Fibroblast of skin of left quadriceps (primary cell): ENCODE measurements at places on chromosomes 13 and 19.

DNA sequence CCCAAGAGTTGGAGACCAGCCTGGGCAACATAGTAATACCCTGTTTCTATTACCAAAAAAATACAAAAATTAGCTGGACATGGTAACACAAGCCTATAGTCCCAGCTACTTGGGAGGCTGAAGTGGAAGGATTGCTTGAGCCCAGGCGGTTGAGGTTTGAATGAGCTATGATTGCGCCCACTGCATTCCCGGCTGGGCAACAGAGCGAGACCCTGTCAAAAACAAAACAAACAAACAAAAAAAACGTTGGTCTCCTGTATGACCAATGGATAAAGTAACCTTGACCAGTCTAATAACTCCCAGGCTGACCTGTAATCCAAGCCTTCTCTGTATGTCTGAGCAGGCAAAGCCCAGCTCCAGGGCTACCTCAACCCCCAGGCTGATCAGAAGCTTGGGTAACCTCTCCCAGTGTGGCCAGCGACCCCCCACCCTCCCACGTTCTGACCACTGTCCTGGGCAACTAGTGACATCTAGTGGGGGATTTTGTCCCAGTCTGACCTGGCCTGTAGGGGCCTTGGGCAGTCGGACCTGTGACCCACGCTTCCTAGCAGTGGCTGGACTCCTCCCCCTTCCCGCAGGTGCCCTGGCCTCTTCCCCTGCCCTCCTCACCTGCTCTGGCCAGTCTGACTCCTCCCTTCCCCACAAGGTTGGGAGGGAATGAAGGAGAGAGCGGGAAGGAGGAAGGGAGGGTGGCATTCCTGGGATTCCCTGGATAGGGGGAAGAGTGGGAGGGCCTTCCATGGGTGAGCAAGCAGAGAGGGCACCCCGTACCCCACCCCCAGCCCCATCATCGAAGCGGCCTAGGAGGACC lies 1.0 kb upstream of the BCAM start:
- no peak for DNase-seq

DNA sequence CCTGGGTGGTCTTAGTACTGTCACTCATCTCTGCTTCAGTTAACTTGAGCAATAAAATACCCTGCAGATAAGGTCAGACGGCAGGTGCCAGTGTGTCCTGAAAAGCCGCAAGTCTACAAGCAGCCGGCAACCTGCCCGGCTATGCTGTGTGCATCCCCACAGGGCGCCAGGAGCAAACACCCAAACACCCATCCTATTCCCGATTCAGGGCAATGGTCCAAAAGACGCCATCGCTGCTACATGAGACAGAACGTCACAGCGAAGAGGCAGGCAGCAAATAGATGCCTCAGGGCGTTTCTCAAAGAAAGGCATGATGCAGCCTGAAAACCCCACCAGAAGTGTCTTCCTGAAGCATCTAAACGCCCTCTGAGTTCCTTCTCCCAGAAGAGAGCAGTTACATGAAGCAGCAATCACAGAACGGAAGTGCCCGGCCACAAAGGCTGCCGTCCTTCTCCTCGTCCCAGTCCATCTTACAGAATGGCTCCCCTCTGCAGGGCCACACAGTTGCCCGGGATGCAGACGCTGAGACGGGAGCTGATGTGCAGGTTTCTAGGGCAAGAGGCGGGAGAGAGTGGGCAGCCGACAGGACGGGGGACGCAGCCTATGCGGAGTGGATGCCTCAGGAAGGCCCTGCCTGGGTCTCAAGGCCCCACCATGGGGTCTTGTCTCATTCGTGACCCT lies 35.1 kb downstream of the RASA3 start:
- no peak for DNase-seq

GRCh38 chr13:29852472-29853054 lies 2.1 kb upstream of the UBL3 start:
- DNase-seq, result peak; percentile 37

GRCh38 chr19:46962030-46962570 lies 57.5 kb upstream of the NPAS1 start:
- no peak for DNase-seq

DNA sequence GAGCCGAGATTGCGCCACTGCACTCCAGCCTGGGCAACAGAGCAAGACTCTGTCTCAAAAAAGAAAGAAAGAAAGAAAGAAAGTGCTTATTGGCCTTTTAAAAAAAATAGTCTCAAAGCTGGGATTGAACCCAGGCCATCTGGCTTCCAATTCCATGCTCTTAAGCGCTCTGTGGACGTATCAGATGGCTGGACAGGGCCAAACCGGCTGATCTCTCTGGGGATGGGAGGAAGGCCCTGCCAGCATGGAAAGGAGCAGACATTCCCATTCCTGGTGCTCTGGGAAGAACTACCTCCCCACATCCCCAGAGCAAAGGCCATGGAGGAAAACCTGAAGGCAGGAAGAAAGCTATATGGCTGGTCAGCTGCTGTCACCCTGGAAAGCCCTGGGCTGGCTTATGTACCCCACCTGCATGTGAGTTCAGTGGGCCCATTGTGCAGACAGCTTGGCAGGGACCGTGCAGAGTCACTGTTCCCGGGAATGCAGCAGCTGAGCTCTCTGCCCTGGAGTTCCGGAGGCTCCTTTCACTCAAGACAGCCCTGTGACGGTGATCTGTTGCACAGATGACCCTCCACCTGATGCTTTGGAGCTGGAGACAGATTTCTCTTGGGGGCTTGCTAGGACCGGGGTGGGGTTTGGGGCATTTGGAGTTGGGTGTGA lies 84.3 kb downstream of the SIPA1L3 start:
- DNase-seq, result no peak
